Left kidney (tissue), 8 donors: ENCODE measurements at places on chromosomes 1 and 21.

- DNase-seq, result no peak
Measured at GRCh38 chr1:116425987-116426386, 52.9 kb downstream of the ATP1A1 start.

- DNase-seq, result no peak
Measured at GRCh38 chr1:201709564-201710295, 119.2 kb upstream of the IPO9 start.

DNA sequence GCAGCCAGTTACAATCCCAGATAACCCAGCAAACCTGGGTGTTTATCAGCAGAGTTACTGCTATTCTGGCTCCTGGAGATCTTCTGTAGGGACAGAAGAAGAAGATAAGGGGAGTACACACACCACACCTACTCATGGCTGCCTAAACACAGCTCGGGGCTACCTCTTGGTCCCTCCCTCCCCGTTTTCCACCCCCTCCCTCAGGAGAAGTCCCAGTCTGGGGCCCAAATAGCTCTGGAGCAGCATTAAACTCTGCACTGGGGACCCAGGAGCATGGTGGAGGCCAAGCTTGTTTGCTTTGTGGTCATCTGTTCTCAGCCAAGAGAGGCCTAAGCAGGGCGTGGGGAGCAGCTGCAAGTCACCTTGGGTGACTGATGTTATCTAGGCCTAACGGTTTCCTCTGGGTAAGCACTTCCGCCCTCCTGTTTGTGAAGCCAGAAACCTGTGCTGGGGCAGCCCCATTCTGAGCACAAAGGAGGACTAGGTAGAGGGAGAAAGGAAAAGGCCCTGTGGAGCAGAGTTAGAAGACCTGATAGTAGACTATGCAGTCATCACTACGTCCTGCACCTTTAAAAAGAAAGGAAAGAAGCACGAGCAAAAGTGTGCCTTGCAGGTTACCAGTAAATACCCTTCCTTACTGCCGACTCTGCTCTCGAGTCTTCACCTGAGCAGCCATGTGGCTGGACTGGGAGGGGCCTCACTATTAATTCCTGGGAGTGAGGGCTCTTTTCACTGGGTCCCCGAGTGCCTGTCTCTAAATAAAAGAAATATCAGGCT is 2.0 kb upstream of the RCSD1 start:
- no peak for DNase-seq

DNA sequence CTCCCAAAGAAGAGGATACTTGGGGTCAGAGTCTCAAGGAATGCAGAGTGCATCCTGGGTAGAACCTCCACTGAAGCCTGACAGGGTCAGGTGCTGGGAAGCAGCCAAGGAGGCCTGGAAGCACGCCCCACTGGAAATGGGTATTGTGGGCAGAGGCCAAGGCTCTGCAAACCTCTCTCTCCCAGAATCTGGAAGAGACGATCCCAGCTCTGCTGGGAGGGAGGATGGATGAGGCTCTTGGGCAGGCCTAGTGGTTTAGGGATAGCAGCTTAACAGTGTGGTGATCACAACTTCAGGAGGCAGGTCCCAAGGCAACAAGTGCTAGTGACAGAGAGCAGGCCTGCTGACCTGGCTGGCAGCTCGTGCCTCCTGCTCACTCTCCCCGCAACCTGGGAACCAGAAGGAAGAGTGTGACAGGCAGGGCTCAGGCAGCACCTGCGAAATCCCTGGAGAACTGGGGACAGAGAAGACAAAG is 641.0 kb downstream of the PLPP3 start:
- no peak for DNase-seq

DNA sequence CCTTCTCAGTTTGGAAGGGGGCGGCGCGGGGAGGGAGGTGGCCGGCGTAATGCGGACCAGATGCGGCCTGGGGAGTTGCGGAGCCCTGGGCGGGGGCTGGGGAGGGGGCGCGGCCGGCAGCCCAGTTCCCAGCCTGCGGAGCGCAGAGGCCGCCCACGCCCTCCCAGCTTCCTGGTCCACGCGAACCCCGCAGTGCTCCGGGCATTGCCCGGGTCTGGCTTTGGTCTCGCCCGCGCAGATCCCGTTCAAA is 695 bp downstream of the DMBX1 start:
- DNase-seq, result no peak

- DNase-seq, result no peak
Measured at GRCh38 chr1:38728585-38728908, 131.0 kb downstream of the RRAGC start.

DNA sequence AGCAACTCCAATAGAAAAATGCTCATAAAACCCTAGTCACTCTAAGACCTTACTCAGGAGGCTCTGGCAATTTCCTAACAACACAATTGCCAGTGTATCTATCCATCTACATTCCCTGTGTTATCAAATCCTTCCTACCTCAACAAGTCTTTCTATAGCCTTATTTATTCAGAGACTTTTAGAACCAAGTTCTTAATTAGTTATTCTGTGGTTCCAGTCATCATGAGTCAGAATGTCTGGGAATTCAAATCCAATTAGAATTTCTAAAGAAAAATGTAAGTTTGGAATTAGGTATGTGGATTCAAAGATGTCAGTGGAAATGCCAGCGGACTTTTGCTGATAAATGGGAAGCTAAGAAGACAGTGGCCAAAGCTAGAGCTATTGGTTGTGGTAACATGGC is 302.6 kb upstream of the C1orf87 start:
- DNase-seq, result no peak

DNA sequence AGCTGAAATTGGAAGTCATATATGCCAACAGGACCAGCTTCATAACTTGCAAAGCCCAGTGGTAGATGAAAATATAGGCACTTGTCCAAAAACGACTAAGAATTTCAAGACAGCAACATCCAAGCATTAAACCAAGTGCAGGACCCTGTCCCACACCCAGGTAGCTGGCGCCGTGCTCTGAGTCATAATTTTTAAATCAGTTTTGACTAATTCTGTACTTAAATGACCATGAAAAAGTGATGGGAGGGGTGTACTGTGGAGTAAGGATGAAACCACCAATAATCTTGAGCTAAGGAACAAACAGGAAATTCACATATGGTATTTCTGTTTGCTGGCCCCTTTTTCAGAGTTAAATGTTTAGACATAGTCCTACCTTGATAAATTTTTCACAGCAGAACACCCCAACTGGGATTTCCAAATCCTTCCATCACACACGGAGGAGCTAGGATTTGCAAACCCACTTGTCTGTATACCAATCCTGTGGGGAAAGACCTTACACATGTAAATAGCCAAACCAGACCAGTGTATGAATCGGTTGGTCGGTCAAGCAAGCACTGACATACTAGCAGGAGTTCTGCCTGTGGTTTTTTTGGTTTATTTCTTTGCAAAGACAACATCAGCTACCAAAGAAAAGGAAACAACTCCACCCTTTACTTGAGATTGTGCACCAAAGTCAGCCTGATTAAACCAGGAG is 235.7 kb upstream of the RAB4A start:
- no peak for DNase-seq

DNA sequence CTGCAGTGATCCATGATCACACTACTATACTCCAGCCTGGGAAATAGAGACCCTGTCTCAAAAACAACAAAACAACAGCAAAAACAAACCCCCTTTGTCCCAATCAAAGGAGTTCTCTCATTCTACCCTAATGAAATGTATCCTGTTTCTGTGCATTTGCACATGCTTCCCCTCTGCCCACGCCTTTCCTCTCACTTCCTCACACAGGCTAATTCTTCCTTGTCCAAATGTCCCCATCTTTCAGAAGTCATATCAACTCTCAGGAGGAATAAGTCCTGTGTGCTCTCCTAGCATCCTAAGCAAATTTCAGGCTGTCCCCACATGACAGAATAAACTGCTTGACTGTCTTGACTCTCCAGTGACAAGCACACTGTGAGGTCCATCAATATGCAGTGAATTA is 8.1 kb upstream of the ATP1B1 start:
- no peak for DNase-seq

- no peak for DNase-seq
Measured at GRCh38 chr1:205939690-205940330, 3.4 kb downstream of the SLC26A9 start.

DNA sequence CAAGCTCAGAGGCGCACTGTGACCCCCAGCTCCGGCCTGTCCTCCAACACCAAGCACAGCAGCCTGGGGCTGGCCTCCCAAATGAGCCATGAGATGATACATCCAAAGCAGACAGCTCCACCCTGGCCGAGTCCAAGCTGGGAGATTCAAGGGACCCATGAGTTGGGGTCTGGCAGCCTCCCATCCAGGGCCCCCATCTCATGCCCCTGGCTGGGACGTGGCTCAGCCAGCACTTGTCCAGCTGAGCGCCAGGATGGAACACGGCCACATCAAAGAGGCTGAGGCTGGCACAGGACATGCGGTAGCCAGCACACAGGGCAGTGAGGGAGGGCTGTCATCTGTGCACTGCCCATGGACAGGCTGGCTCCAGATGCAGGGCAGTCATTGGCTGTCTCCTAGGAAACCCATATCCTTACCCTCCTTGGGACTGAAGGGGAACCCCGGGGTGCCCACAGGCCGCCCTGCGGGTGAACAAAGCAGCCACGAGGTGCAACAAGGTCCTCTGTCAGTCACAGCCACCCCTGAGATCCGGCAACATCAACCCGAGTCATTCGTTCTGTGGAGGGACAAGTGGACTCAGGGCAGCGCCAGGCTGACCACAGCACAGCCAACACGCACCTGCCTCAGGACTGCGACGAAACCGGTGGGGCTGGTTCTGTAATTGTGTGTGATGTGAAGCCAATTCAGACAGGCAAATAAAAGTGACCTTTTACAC is 29.1 kb downstream of the SLC19A1 start:
- DNase-seq, result no peak

GRCh38 chr1:115051850-115052249 is 22.2 kb downstream of the TSHB start:
- DNase-seq, result no peak

DNA sequence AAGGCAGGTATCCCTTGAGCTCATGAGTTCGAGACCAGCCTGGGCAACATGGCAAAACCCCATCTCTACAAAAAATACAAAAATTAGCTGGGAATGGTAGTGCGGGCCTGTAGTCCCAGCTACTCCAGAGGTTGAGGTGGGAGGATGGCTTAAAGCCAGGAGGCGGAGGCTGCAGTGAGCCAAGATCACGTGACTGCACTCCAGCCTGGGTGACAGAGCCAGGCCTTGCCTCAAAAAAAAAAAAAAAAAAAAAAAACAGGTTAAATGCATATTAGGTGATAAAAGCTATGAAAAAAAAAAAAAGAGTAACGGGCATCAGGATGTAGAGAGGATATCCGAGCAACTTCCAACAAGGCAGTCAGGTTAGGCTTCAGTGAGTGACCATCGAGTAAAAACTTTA is 2.8 kb upstream of the SRRM1 start:
- no peak for DNase-seq

DNA sequence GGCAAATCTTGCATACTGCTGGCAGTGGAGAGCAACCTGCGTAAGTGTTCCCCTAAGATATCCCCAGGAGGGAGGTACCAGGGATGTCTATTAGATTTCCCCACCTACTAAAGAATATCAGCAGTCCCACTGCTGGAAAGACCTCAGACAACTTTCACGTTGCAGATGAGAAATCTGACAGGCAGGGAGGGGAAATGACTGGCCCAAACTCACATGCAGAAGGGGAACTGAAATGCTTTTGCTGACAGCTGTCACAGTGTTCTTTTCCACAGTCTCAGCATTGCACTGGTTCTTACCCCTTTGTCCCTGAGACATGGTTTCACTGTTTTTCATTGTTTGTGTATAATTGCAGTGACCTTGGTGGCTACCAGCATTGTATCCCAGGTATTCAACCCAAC is 84.8 kb upstream of the ATP1A1 start:
- DNase-seq, result no peak

GRCh38 chr21:45466330-45467220 is 61.6 kb downstream of the COL18A1 start:
- peak; percentile 7 for DNase-seq

GRCh38 chr21:25934771-25935224 is 200.0 kb downstream of the GABPA start:
- peak; percentile 47 for DNase-seq

- DNase-seq, result no peak
Measured at GRCh38 chr1:204171751-204172178, 5.6 kb upstream of the REN start.

GRCh38 chr1:201759194-201759815 is 69.7 kb upstream of the IPO9 start:
- DNase-seq, result no peak

GRCh38 chr1:32500387-32501209 is 35.7 kb downstream of the ZBTB8B start:
- peak; percentile 58 for DNase-seq

DNA sequence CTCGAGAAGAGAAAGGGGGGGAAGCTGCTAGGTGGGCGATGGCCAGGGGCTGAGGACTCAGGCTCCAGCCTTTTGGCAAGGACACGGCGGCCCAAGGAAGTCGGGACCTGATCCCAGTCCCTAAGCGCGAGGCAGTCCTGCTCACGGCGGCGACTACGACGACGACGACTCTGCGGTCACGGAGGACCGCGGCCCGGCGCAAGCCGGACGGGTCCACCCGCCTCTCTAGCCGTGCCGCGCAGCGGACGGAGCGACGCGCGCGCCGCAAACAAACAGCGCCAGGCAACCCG is 401 bp downstream of the WNT9A start:
- no peak for DNase-seq

DNA sequence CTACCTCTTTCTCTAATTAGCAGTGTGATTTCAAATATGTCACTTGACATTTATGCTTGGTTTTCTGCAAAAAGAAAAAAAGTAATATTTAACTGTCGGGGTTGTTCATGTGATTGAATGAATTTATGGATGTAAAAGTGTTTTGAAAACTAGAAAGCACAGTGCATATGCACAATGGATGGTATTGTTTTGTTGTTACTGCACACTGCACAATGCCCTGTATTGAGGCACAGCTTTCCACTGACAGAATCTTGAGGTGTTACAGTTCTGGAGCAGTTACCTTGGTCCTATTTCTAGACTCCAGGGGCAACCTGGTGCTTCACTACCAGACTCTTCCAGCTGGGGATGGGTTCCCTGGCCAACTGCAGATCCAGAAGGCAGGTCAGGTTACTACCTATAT is 116.8 kb upstream of the L1TD1 start:
- no peak for DNase-seq

GRCh38 chr1:110492573-110492972 is 26.4 kb downstream of the KCNA10 start:
- no peak for DNase-seq

DNA sequence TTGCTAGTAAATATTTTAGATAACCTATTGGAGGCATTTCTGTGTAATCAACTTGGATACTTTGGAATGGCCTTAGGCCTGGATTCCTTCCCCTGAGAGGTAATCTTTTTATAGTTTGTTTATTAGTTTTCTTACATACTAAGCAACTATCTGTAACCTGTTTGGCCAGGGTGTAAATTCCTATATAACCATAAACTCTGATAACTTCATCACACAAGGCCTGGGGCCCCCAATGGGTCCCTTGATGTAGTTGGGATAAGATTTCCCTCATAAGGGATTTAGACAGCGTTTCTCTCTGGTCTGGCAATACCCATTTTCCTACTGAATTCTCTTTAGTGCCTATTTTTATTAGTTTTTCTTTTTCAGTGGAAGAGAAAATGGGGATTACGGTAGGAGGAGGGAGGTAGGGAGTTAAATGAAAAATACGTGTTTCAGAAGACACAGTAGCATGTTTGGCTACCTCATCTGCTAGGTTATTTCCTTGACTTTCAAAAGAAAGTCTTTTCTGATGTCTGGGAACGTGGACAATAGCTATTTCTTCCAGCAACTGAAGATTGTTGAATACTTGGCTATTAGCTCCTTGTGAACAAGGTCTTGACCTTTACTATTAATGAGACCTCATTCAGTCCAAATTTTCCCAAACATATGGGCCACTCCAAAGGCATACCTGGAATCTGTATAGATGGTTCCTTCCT is 7.4 kb upstream of the AADACL3 start:
- no peak for DNase-seq

- DNase-seq, result no peak
Measured at GRCh38 chr1:9787702-9788101, 36.1 kb downstream of the CLSTN1 start.
